ENCODE measurements at places on chromosomes 5 and 9.

GRCh38 chr9:104927216-104927911, 591 bp downstream of the ABCA1 start:
- DNase-seq: no peak

GRCh38 chr5:107204413-107204812, 466.3 kb downstream of the EFNA5 start:
- no peak for DNase-seq

DNA sequence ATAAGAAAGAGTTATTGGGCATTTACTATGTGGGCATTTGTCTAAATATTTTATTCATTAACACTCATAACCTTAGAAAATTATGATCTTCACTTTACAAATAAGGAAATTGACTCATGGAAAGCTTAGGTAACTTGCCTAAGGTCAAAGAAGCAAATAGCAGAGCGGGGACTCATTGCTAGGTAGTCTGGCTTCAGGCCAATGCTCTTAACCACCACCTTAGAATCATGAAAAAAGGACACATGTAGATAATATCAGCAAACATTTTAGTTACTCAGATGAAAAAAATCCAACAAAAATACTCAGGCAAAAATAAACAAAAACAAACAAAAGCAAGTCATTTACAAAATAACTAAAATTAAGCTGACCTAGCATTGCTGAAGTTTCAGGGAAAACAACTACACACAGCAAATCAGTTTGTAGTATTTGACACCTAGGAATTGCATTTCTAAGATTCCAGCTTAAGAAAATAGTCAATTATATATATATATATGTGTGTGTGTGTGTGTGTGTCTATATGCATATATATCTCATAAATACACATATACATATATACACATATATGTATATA, 166.0 kb downstream of the HMHB1 start:
- DNase-seq: no peak

GRCh38 chr9:94794476-94795167, 68.1 kb downstream of the AOPEP start:
- no peak for DNase-seq

GRCh38 chr9:6793203-6793602, 35.4 kb downstream of the KDM4C start:
- no peak for DNase-seq

DNA sequence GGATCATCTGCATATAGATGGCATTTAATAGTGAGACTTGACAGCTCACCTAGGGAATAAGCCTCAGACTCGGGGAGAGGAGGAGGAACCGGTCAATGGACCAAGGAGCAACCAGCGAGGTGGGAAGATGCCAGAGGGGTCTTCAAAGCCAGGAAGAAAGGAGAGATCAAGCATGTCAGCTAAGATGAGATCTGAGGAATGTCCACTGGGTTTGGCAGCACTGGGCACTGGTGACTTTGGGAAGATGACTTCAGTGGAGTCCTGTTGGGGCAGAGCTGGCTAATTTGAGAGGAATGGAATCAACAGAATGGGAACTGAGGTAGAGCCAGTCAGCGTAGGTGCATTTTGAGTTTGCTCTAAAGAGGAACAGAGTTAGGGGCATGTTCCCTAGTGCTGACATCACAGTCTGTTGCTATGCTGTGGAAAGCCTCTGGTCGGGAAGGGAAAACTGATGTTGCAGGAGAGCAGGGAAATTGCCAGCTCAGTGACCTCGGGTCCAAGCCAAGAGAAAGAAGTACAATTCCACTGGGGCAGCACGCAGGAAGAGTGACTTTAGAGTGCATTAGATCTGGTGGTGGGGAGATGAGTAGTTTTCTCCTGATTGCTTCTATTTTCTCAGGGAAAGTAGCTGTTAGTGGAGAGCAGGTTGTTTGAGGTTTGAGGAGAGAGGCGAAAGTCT, 56.9 kb downstream of the ZNF618 start:
- no peak for DNase-seq

DNA sequence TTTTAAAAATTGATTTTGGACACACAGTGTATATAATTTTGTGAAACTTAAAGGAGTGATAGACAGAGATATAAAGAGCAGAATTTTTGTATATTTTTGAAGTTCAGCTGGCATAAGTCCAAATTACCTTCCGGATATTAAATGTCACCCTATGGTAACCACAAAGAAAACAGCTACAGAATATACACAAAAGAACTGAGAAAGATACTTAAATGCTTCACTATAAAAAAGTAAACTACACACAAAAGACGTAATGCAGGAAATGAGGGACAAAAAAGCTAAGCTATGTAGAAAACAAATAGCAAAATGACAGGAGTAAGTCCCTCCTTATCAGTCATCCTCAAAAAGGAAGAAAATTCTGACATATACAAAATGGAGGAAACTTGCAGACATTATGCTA, 29.4 kb downstream of the HACD4 start:
- DNase-seq: no peak

- DNase-seq: no peak
Observed at GRCh38 chr9:75810063-75810462, 80.4 kb upstream of the PCSK5 start.

DNA sequence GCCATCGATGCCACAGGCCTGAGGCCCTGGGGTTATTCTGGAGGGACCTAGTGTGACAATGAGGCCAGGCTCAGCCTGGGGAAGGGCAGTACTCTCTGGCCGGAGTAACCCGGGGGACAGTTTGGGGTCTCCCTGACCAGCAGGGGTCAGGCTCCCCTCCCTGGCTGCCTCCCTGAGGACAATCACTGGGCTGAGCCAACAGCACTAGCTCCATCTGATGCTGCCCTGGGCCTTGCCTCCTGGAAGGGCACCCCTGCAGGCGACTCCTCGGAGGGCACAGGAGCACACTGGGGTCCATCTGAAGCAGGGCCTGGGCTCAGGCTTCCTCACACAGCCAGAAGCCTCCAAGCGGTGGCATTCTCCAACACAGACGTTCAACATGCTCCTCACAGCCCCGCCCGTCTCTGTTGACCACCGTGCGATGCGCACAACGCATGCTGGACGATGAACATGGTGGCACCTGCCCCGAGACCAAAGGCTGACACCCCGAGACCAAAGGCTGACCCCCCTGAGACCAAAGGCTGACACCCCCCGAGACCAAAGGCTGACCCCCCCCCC, 68.3 kb downstream of the ADAMTS2 start:
- DNase-seq: no peak

DNA sequence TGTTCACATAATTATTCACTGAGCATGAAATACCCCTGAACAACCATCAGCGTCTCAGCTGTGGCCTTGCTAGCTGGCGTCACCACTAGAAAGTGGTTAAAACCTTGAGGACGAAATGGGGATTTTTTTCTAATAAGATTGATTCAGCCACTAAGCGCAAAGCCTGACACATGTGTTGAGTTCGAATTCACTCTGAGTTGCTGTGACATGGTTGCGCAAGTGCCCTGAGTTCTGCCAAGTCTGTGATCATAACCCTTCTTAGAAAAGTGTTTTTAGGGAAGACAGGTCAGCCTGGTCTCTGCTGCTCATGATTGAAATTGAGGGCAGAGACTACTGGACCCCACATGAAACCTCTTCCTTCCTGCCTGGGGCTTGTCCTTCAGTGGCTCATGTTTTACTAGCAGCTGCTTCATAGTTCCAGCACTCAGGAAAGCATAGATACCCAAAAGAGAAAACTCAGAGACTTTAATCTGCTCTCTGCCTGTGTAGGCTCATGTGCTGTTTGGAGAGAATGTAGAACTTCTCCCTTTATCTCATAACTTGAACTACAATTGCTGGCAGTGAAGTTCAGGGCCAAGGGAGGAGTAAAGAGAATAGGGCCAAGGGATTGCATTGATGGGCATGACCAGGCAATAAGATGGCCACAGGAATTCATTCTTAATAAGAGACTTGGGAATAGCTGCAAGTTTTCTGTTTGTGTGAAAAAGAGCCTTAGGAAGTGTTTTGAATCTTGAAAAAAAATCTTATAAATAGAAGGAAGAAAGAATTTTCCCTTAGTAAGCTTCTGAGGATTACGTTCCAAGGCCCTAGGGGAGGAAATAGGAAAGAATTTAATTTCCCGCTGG, 66.8 kb upstream of the CXCL14 start:
- DNase-seq: no peak

- no peak for DNase-seq
Observed at GRCh38 chr5:2039180-2039531, 156.4 kb upstream of the IRX4 start.

DNA sequence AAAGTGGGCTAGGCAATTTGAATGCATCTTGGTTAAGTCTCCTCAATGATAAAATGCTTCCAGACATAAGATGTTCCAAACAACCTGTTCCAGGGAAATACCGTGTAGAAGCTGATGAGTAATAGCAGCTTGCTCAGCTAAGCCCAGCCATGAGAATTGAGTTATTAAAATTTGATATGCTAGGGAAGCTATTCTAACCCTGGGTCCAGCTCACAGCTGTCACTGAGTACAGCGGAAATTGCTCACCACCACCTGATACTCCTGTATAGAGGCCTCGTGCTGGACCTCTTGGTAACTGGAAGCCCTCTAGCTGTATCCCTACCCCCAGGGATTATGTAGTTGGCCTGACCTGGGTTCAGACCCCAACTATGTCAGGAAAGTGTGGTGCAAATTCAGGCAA, 521.3 kb upstream of the TRPC7 start:
- no peak for DNase-seq

DNA sequence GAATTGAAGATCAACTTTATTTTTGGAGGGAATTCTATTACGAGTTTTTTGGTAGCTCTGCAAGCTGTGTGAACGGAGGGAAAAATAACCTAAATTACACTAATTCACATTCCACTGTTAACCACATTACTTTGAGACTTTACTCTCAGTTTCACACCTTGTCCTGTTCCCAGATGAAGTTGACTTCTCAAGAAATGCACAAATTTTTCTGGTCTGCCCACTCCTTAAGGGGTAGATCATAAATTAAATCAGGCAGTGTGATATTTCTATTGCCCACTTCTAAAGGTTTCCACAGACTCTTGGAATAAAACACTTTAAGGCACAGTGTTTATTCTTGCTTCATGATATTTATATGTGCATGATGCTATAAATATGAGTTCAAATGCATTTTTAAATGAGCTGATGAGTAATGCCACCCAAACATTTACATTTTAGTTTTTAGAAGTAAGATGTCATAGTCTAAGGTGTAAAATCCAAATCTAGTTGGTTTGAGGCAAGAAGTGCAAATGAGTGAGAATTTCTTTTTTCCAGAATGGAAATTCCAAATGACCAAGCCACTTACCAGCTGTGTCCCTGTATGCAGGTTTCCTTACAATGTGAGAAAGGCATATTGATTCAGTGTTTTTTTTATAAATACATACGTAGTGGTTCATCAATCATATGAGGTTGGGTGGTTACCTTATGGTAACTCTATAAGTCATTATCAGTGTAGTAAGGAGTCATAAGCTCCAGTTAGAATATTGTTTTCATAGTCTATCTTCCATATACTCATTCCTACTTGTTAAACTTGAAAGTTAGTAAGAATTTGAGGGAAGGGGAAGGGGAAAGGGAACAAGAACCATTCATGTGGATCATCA, 437.7 kb upstream of the MEF2C start:
- no peak for DNase-seq

- DNase-seq: no peak
Observed at GRCh38 chr9:105173826-105174225, 70.6 kb upstream of the SLC44A1 start.

DNA sequence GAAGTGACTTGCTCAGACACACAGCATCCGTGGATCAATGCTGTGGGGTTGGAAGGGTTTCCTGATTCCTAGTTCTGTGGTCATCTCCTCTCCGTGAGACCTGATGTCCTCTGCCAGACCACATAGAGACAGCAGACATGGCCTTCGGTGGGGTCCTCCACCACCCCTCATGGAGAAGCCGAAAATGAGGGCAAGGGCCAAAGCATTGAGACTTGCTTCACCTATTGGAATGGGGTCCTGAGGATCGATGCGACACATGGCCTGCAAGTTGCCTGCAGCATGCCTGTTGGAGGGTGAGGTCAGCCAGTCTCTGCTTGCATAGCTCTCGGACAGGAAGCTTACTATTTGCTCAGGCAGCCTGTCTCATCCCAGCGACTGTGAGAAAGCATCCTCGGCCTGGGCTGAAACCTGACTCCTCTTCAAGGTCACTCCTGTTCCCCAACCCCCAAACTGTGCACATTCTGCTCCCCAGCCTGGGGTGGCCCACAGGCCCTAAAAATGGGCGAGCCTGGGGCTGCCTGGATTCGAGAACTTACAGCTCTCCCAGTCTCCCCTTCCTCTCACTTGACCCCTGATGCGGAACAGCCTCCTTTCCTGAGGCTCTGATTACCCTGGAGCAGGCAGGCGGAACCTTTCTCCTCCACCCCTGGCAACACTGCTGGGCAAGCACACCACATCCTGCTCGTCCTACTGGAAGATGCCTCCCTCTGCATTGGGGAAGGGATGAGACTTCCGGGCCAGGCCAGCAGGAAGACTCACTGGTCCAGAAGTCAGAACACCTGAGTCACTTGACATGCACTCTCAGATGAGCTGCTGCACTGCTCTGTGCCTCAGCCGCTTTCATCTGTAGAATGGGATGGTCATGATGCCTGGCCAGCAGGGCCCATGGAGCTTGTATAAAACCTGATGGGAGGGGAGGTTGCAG, 186.9 kb downstream of the RGS3 start:
- no peak for DNase-seq

- no peak for DNase-seq
Observed at GRCh38 chr9:75054368-75055001, 26.4 kb upstream of the CARNMT1 start.

DNA sequence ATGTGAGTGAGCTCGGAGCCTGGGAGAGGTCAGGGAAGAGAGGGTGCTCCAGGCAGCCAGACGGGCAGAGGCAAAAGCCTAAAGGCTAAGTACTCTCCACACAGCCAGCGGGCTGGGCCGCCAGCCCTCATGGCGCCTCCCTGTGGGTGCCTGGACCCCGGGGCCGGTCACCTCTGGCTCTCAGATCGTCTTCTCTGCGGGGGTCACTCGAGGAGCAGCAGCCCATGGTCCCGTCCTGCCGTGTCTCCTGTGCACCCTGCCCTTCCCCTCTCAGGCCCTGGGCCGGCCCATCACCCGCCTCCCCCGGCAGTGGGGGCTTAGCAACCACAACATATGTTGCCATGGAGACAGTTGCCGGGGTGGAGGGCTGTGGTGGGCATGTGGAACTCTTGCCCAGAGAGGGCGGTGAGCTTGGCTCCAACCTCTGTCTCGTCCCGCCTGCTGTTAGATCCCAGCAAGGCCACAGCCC, 4.2 kb downstream of the AK1 start:
- DNase-seq: no peak

GRCh38 chr5:37665889-37666288, 174.0 kb downstream of the GDNF start:
- DNase-seq: no peak

- DNase-seq: no peak
Observed at GRCh38 chr5:113190347-113190746, 213.7 kb downstream of the DCP2 start.

- DNase-seq: no peak
Observed at GRCh38 chr9:114830546-114830945, 24.7 kb upstream of the TNFSF15 start.

DNA sequence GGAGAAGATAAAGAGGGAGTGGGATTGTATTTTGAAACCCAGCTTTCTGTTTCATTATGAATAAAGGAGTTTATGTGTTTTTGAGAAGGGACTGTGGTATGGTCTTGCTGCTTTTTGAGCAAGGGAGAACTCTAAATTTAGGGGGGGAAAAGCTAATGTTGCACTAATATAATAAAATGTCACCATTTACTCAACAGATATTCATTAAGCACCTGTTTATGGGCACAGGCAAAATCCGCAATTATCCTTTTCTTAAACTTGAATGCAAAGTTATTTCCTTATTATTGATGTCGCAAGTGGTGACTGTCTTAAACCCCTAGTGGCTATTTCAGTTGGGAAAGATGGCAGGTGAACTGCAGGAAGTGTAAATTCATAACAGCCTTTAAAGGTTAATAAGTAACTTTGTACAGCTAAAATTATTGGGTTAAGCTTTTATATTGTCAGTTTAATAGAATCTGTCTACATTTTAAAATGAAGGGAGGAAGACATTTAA, 1.5 kb downstream of the CDC42SE2 start:
- DNase-seq: no peak
